Activated naive CD4-positive, alpha-beta T cell (primary cell): ENCODE measurements at places on chromosomes 3 and 15.

- no peak for DNase-seq
Observed at GRCh38 chr3:59001675-59002074, 48.1 kb downstream of the CFAP20DC start.

- no peak for DNase-seq
Observed at GRCh38 chr3:23209747-23210487, 6.8 kb downstream of the UBE2E2 start.

GRCh38 chr15:100942656-100943425 is 23.7 kb downstream of the LRRK1 start:
- no peak for DNase-seq

GRCh38 chr3:115022835-115023398 is 124.2 kb downstream of the ZBTB20 start:
- no peak for DNase-seq
